Aorta (tissue), 5 donors: ENCODE measurements at places on chromosomes 2 and 18. TPM values are rescaled to one million over a fixed set of nuclear protein-coding genes. Genes with fewer than 3 reads are reported as not detected.
A peak's percentile ranks its signal among the peaks of the same experiment; 100 is the strongest.

GRCh38 chr2:190126798-190127197, 64.3 kb upstream of the MSTN start:
- no peaks in the 10 kb centered on the region for H3K36me3 ChIP-seq
- no peaks in the 10 kb centered on the region for H3K27me3 ChIP-seq
- H3K27ac ChIP-seq = no peak overlapping the region
- H3K4me1 ChIP-seq = no peaks in the 10 kb centered on the region
- DNase-seq = no peak

- H3K36me3 ChIP-seq = no peaks in the 10 kb centered on the region
- H3K4me1 ChIP-seq = no peaks in the 10 kb centered on the region
- H3K27ac ChIP-seq = no peak overlapping the region
- no peak overlapping the region for H3K4me3 ChIP-seq
- H3K27me3 ChIP-seq = no peaks in the 10 kb centered on the region
These were observed 28.1 kb downstream of the TRMT61B start for GRCh38 chr2:28842042-28842441.

DNA sequence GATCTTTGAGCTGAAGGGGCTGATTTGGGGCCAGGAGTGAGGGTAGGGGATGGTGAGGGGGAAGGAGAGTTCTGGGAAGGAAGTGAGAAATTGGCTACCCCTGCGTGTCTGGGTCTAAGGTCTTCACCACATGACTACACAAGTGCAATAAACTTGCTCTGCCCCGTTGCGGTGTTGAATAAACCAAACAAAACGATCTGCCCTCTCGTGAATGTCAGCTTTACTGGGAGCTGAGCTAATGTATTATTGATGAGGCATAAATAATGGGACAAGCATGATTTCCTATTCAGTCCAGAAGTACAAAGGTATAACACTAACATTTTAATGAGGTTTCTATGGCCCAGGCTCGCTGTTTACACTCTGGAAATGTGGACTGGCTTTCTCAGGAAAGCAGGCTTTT, 8.0 kb upstream of the CFAP221 start:
- no peak overlapping the region for H3K4me3 ChIP-seq
- no peaks in the 10 kb centered on the region for H3K36me3 ChIP-seq
- DNase-seq = no peak
- no peak overlapping the region for H3K27ac ChIP-seq
- no peaks in the 10 kb centered on the region for H3K27me3 ChIP-seq

- H3K4me1 ChIP-seq = peaks cover 10% of the 10 kb centered on the region
- DNase-seq = no peak
- H3K36me3 ChIP-seq = no peaks in the 10 kb centered on the region
- no peak overlapping the region for H3K27ac ChIP-seq
- no peak overlapping the region for H3K4me3 ChIP-seq
These were observed 83.4 kb downstream of the TTC27 start for GRCh38 chr2:32711219-32711618.

- H3K27me3 ChIP-seq = no peaks in the 10 kb centered on the region
- H3K4me1 ChIP-seq = no peaks in the 10 kb centered on the region
- no peaks in the 10 kb centered on the region for H3K36me3 ChIP-seq
- DNase-seq = no peak
- no peak overlapping the region for H3K4me3 ChIP-seq
These were observed 116.1 kb upstream of the GPC1 start for GRCh38 chr2:240319221-240319854.

DNA sequence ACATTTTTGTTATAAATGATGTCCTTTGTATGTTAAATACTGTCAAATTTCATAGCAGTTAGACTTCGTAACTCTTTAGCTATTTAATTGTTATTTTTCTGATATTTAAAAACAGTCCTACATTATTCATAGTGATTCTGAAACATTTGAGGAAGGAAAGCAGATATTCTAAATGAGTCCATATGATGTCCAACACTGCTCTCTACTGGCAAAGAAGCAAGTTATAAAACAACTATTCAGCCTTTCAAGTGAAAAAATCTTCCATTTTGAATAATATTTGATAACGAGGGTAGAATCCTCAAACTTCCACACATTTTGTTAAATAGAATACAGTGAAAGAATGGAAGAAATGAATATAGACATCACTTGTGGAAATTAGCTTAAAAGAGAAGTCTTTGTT, 220.8 kb downstream of the GULP1 start:
- H3K27ac ChIP-seq = no peak overlapping the region
- no peak for DNase-seq
- H3K36me3 ChIP-seq = no peaks in the 10 kb centered on the region
- H3K27me3 ChIP-seq = no peaks in the 10 kb centered on the region
- no peaks in the 10 kb centered on the region for H3K4me1 ChIP-seq
- H3K4me3 ChIP-seq = no peak overlapping the region

DNA sequence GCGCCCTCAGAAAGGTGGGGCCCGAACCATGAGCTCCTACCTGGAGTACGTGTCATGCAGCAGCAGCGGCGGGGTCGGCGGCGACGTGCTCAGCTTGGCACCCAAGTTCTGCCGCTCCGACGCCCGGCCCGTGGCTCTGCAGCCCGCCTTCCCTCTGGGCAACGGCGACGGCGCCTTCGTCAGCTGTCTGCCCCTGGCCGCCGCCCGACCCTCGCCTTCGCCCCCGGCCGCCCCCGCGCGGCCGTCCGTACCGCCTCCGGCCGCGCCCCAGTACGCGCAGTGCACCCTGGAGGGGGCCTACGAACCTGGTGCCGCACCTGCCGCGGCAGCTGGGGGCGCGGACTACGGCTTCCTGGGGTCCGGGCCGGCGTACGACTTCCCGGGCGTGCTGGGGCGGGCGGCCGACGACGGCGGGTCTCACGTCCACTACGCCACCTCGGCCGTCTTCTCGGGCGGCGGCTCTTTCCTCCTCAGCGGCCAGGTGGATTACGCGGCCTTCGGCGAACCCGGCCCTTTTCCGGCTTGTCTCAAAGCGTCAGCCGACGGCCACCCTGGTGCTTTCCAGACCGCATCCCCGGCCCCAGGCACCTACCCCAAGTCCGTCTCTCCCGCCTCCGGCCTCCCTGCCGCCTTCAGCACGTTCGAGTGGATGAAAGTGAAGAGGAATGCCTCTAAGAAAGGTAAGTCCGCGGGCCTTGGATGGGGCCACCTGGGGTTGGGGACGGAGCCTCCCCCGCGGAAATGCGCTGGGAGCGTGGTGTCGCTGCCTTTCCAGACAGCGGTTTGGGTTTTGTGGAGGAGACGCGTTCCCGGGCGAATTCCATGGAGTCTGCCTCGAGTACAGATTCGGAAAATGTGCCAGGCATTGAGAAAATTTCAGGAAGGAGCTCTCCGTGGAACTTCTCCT, 559 bp downstream of the HOXD1 start:
- H3K4me3 ChIP-seq = peak overlapping the region; percentile 48
- no peaks in the 10 kb centered on the region for H3K36me3 ChIP-seq
- H3K27me3 ChIP-seq = no peaks in the 10 kb centered on the region
- no peak overlapping the region for H3K27ac ChIP-seq

GRCh38 chr2:217249121-217250012, 389.5 kb upstream of the TNP1 start:
- no peak overlapping the region for H3K27ac ChIP-seq
- H3K27me3 ChIP-seq = no peaks in the 10 kb centered on the region
- DNase-seq = no peak
- no peaks in the 10 kb centered on the region for H3K36me3 ChIP-seq

DNA sequence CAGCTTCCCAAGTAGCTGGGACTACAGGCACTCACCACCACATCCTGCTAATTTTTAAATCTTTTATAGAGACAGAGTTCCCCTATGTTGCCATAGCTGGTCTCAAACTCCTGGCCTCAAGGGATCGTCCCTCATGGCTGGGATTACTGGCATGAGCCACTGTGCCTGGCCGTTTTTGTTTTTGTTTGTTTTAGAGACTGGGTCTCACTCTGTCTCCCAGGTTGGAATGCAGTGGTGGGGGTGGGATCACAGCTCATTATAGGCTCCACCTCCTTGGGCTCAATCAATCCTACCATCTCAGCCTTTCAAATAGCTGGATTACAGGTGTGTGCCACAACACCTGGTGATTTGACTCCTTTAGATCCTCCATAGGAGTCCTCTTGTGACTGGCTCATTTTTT, 19.5 kb upstream of the ZDBF2 start:
- no peak overlapping the region for H3K4me3 ChIP-seq
- no peaks in the 10 kb centered on the region for H3K4me1 ChIP-seq
- no peaks in the 10 kb centered on the region for H3K27me3 ChIP-seq
- no peaks in the 10 kb centered on the region for H3K36me3 ChIP-seq
- DNase-seq = no peak

GRCh38 chr2:35973737-35974132, 381.8 kb upstream of the CRIM1 start:
- no peak for DNase-seq
- H3K27ac ChIP-seq = no peak overlapping the region
- no peaks in the 10 kb centered on the region for H3K36me3 ChIP-seq
- no peaks in the 10 kb centered on the region for H3K4me1 ChIP-seq
- no peaks in the 10 kb centered on the region for H3K27me3 ChIP-seq

DNA sequence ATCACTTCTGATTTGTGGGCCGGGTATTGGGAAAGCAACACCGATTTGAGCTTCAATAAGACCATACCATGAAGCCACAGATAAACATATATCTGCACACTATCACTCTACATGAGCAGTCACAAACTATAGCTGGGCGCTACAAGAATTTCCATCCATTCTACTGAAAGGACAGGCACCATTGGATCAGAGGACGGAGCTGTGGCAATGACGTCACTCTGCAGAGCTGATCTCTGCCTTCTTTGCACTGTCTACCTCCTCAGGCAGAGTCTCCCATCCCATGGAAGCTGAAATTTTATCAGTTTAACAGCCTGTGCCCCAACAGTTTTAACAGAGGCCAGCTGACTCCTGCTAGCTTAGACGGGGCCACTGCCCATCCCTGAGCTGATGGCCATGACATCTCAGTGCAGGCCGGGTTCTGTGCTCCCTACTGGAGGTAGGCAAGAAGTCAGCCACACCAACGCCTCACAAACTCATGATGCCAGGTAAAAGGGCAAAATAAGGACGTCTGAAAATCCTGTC, 389.6 kb upstream of the SALL3 start:
- H3K36me3 ChIP-seq = no peaks in the 10 kb centered on the region
- H3K27ac ChIP-seq = no peak overlapping the region
- H3K27me3 ChIP-seq = no peaks in the 10 kb centered on the region
- no peak overlapping the region for H3K4me3 ChIP-seq

DNA sequence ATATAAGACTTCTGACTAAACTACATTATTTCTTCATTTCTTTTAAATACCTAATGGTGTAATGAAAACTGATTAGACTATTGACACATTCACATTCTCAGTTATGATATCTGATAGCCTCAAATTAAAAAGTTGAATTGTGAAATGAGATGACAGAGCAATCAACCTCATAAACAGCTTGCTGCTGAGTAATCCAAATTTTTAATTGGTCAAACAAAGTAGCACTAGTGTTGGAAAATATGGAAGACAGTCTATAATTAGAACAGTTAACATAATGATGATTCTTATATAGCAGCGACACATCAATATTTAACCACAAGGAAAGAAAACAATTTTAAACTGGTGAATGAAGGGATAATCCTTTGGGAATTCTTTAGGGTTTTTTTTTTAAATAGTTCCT, 91.9 kb upstream of the LRP1B start:
- no peak for DNase-seq
- no peaks in the 10 kb centered on the region for H3K4me1 ChIP-seq
- H3K27ac ChIP-seq = no peak overlapping the region
- no peak overlapping the region for H3K4me3 ChIP-seq
- H3K36me3 ChIP-seq = no peaks in the 10 kb centered on the region

DNA sequence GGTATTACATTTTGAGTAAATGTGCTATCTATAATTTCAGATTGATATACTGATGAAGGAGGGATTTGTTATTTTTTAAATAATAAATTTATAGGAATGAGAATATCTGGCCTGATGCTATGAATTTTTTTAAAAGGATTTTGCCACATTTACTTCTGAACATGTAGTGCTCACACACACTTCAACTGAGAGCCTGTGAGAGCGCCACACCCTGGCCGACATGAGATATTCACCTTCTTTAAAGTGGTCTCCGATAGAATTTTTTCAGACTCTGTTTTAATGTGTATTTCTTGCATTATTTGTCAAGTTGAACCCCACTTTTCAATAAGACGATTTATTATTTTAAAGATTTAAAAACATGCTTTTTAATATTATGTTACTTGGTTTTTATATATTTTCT, 813.3 kb downstream of the DCC start:
- H3K4me3 ChIP-seq = no peak overlapping the region
- no peaks in the 10 kb centered on the region for H3K4me1 ChIP-seq
- no peaks in the 10 kb centered on the region for H3K36me3 ChIP-seq
- no peak for DNase-seq

DNA sequence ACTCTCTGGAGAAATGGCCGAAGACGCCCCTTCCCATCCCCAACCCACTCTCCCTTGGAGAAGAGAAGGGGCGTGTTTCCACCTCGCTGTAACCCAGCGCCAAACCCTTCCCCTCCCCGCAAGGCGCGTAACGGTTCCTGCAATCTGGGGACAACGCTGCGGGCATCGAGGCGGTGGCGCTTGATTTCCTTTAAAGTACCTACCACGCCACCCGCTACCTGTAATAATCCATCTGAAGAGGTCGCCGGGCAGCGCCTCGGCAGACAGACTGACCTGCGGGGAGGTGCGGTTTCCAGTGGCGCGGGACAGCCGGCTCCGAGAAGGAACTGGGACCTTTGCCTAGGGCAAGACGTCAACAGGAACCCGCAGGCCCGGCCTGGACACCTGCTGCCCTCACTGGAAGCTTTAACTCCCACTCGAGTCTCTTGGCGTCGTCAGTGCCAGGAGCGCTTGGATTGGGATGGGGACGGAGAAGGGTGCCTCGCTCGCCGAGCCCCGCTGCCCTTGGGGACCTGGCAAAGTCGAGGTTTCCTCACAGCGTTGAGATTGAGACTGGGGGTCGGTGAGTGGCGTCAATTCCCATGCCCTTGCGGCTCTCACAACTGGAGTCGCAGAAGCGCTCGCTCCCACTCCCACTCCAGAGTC, at the start of gene CYP1B1:
TSS of gene CYP1B1 (minus strand) at position 645 of the 645 bp plus-strand sequence. CDS start 763 bp downstream, outside the sequence.
- DNase-seq = no peak
- H3K36me3 ChIP-seq = no peaks in the 10 kb centered on the region
- H3K4me3 ChIP-seq = peak within 1 kb of the TSS; percentile 66
- H3K27me3 ChIP-seq = no peaks in the 10 kb centered on the region
- no peaks in the 10 kb centered on the region for H3K4me1 ChIP-seq

GRCh38 chr2:105261061-105261460, 19.5 kb downstream of the GPR45 start:
- H3K36me3 ChIP-seq = no peaks in the 10 kb centered on the region
- no peak overlapping the region for H3K4me3 ChIP-seq
- no peak for DNase-seq
- H3K27me3 ChIP-seq = no peaks in the 10 kb centered on the region
- no peaks in the 10 kb centered on the region for H3K4me1 ChIP-seq

ADCYAP1 gene
- not detected for polyA plus RNA-seq

ALKAL2 gene
- 5.6 TPM for polyA plus RNA-seq

RTP5 gene
- polyA plus RNA-seq = not detected

LRRTM1 gene
- not detected for polyA plus RNA-seq

AKAIN1 gene
- not detected for polyA plus RNA-seq

LINC00305 gene
- polyA plus RNA-seq = not detected

SCN3A gene
- 0.08 TPM for polyA plus RNA-seq
